ENCODE measurements at places on chromosomes 2 and 18.

GRCh38 chr2:71705171-71705960, 252.0 kb downstream of the DYSF start:
- DNase-seq, result no peak

- no peak for DNase-seq
Observed at GRCh38 chr2:33555681-33556080, 43.4 kb downstream of the FAM98A start.

- no peak for DNase-seq
Observed at GRCh38 chr2:154724194-154724797, 25.8 kb downstream of the KCNJ3 start.

- no peak for DNase-seq
Observed at GRCh38 chr2:160666154-160667060, 172.8 kb upstream of the RBMS1 start.

DNA sequence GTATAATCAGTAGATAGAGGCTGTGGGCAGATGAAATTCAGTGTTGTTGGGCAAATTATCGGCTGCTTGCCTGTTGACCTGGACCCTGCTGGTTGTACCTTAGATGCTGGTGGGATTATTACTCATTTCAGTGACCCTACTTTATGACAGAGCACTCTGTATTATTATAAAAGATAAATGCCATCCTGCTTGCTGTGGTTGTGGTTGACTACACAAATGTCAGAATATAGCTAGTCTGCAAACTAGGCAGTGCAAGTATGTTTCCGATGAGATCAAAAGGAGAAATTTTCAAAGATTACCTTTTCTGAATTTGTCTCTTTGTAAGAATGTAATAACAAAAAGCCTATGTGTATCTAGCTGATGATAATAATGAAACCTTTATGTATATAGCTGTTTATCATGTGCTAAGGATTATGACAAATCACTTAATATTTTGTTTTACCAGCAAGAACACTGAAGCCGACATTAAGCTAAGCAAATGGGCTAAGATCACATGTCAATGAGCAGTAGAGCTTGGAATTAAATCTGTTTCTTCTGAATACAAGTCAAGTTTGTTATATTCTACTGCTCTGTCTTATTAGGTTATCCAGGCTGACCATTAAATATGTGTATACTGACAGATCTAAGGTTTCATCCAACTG, 219.2 kb downstream of the CAMKMT start:
- no peak for DNase-seq

GRCh38 chr2:235201756-235202155, 249.9 kb downstream of the SH3BP4 start:
- no peak for DNase-seq

GRCh38 chr2:236653863-236654262, 84.2 kb downstream of the ACKR3 start:
- DNase-seq, result no peak

DNA sequence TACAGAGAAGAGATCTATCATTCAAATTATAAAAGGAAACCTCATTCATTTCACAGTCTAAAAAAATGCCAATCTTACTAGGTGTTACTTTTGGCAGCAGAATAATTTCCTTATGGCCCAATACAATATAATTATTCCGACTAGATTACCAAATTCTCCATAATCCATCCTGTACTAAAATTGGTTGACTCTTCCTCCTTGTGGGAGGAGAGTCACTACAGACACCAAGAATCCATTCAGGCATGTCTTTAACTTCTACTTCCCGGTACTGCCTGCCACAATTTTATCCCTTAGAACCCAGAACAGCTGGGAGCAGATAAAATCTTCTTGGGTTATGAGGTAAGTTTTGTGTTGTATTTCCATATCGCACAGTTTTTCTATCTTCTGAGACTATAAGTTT, 9.9 kb downstream of the FARSB start:
- DNase-seq, result no peak

DNA sequence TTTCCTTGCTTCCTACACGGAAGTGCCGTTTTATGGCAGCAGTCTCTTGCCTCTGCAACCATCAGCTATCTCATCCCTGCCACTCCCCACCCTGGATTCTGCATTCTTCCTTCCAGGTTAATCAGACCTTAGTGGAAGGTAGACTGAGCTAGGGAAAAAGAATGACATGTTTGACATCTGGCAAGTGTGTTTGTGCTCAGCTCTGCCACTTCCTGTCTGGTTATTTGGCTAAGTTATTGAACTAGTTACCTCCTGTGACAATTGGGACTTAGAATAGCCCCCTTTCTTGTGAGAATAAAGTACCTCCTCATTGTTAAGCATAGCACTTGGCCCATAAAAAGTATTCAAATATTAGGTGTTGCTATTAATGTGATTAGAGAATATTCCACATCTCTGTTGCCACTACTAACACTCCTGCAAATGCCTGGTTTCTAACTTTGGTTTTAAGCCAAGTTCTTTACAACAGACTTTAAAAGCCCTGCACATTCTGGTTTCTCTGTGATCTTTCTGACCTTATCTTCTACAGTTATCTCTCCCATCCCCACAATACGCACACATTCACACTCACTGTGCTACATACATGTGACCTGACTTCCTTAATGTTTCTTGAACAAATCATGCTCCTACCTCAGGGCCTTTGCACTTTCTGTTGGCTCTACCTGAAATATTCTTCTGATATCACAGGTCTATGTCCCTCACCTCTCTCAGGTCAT, 10.8 kb upstream of the MAPRE2 start:
- no peak for DNase-seq

GRCh38 chr2:188199716-188200128, 92.0 kb upstream of the GULP1 start:
- no peak for DNase-seq

Measured in activated CD4-positive, alpha-beta T cell treated with anti-CD3 and anti-CD28 coated beads for 24 hours (primary cell).